ENCODE measurements at places on chromosomes 13 and 19. TPM values are rescaled to one million over a fixed set of nuclear protein-coding genes. Genes with fewer than 3 reads are reported as not detected.

DNA sequence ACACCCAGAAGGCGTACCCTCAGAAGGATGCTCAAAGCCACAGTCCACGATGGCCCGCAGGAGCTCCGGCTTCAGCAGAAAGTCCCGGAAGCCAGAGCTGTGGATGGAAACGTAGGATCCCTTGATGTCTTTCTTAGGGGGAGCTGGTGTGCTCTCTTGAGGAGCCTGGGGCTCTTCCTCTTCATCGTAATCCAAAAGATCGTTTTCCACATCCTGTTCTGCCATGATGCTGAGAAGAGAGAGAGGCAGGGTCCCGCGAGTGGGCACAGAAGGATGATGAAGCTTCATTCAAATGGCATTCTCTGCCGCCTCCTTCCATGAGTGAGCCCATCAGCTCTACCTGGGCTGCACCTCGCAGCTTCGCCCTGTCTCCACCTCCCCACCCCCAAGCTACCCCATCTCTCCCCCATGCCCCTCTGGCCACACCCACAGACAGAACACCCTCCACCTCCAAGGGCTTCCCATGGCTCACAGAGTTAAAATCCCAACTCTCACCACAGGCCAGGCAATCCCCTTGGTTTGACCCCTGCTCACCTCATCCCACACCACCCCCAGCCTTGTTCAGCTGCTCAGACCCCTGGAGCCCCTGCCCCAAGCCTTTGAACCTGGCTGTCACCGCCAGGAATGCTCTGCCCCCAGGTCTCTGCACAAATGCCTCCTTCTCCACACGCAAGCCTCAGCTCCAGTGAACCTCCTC, 6.0 kb downstream of the DDX39A start:
- DNase-seq = no peak

DNA sequence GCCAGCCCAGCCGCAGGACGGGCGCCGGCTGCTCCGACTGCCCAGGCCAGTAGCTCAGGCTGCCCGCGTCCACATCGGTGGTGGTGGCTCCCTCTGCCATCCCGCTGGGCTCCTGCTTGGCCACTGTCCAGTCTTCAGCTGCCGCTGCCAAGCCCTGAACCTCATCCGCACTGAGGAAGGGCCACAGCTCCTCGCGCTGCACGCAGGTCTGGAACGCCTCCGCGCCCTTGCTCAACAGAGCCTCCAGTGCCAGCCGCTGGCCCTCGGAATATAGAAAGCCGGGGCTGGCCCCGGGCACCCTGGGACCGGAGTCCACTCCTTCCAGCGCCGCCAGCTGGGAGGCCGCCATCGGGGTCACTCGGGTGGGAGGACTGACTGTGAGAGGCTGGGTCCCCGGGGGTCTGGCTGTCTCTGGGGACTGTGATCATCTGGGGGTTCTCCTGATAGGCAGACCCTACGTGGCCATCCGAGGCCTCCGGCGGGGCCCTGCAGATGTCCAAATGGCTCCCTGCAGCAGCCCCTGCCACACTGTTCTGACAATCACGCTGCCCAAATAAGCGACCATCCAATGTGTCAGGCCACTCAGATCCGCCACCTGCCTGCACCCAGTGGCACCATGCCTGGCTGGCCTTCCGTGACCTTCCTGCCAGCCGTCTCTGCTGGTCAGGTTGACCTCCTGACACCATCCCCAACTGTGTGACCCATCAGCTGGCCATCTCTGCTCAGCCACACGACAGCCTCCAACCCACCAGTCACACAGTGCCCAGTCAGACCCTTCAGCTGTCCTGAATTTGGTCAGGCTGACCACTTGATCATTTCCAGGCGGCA, 1.6 kb downstream of the FAM83E start:
- no peak for DNase-seq

- DNase-seq = peak; percentile 71
Measured at GRCh38 chr19:45952686-45953505, 20.8 kb downstream of the NOVA2 start.

LACC1 gene
- 3.9 TPM for total RNA-seq

DNA sequence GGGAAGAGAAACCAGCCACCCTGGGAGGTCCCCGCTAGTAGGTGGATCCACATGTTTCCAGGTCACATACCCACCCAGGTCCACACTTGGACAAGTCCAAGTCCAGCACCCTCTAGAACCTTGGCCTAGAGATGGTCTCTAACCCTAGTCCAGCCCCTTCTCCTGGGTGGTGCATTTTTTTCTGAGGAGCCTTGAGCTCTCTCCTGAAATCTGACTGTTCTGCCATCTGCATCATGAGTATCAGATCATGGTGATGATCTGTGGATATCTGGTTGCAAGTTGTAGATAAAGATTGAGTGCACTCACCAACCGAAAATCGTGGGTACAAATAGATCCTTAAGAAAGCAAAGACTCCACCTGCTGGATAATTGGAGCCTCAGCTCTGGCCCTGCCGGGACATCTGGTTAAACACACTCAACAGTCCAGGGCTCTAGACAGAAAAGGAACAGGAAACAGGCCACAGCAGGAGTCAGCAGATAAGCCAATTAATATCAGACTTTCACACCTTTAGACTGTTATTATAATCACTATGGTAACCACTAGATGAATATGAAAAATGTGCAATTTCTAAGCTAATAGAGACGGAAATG, 41.1 kb downstream of the GPR12 start:
- DNase-seq = no peak
